ENCODE measurements at places on chromosomes 12 and 14.

GRCh38 chr14:37585101-37585511, 9.9 kb downstream of the FOXA1 start:
- no peak for DNase-seq

DNA sequence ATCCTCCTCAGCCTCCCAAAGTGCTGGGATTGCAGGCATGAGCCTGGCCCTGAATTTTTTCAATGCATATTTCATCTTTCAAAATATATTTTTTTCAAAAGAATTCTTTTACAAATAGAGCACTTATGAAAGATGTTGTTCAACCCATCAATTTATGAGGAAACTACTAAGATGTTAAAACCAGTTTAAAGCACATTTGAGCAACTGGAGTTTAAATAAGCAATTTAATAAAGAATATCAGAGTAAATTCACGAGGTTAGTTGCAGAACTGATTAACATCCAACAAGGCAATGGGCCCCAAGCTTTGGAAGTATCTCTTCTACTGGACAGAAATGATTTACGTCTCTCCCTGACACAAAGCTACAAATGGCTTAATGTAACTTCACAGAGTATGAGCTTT, 23.3 kb downstream of the GLT1D1 start:
- DNase-seq: no peak

GRCh38 chr12:123071857-123072256, 79.0 kb downstream of the PITPNM2 start:
- DNase-seq: no peak

DNA sequence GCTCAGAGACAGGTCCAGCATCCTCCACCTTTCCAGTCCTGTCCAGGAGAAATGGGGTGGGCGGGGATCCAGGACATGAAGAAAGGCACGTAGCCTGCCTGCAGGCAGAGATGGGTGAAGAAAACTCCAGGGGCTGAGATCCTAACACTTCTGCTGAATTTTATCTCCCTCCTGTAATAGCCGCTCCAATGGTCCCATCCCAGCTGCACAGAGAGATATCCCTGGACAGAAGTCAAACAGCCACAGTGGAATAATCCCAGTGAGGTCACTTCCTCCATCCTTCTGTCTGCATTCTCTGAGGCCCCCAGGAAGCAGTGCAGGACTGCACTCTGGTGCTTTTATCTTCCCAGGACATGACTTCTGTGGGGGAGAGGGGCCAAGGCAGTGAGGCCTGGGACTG, 26.3 kb downstream of the KRT18 start:
- no peak for DNase-seq

GRCh38 chr12:130437555-130438242, 100.0 kb downstream of the PIWIL1 start:
- DNase-seq: no peak

DNA sequence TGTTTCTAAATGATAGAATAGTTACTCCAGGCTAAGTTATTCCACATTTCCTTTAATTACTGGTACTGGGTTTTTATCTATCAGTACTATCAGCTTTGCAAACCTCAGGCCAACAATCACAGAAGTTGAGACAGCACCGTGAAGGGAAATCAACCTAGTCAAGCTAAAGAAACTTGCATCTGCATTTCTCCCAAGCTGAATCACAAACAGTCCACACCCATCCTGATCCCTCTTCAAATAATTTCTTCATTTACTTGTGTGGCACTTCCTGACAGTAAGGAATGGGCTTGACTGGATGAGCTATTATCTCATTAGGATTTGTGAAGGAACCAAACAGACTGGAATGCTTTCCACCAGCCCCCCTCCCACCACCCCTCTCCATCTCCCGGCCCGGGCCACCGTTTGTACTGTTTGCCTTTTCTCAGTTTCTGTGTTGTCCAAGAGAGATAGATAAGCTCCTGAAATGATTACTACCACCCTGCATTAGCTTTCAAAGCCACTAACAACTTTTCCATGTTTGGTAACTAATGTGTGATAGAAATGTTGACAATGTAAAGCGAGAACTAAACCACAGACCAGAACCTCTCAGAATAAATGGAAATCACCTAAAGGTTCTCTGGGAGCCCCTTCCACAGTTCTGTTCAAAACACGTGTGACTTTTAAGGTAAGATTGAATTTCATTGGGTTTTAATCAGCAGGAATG, 236.3 kb downstream of the SLC25A21 start:
- no peak for DNase-seq

- DNase-seq: peak; percentile 49
Measured at GRCh38 chr12:96501133-96501761, 11.9 kb downstream of the CFAP54 start.

GRCh38 chr12:101695706-101696105, 1.7 kb upstream of the CHPT1 start:
- no peak for DNase-seq

DNA sequence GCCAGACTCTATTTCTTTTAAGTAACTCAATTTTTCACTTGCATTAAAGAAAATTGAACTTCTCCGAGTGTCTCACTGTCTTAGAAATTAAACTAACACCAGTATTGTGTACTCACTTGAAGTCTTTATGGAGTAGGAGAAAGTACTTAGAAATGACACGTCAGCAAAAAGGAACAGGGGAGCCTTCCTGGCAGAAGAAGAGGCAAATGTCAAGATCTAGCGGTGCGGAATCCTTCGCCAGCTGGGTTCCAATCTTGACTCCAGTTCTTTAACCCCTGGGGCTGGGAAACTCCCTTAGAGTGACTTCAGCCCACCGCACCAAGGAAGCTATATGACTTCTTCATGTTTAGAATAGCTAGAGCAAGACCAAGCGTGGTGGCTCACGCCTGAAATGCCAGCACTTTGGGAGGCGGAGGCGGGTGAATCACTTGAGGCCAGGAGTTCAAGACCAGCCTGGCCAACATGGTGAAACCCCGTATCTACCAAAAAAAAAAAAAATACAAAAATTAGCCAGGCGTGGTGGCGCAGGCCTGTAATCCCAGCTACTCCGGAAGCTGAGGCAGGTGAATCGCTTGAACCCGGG, 34.4 kb downstream of the WBP11 start:
- DNase-seq: no peak

DNA sequence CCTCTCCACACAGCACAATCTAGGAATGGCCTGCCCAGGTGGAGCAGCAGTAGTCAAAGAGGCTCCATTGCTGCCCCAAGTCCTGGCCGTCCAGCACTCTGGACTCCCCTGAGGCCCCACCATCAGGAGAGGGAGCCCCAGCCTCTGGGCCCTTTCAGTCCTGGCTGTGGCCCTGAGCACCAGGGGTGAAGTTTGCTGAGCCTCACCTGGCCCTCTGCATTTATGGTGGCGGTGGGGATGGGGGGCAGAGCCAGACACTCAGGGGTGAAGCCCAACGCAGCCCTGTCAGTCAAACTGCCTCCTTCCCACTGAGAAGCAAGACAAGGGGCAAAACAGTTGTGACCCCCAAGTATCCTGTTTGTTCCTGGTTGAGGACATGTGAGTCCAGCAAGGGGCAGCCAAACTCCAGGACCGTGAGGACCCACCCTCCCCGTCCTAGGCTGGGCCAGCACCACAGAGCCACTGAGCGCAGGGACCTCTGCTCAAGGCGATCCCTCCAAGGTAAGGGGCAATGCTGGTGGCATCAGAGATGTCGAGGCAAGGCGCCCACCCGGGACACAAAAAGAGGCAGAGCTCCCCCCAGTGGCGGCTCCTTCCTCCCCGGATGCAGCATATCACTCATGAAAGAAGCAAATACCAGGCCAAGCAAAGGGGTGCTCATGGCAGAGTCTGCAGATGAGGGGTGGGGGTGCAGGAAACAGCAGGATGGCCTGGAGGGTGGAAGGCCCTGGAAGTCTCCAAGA, 4.8 kb upstream of the AMN start:
- DNase-seq: peak; percentile 17

DNA sequence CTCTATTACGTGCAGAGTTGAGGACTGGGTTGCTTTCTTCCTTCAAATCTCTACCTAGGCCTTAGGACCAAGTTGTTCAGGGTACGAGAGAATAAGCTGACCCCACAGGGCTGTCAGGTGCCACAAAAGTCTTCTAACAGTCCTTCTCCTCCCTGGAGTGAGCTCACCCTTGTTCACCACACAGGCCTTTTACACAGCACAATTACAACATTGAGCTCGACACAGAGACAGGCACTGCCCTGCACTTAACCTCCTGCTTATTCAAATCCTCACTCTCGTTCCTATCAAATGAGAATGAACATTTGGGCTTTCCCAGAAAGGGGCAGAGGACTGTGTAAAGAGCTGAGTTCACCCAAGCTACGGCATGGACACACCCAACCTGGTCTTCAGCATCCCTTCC, 2.4 kb downstream of the GALNT6 start:
- peak; percentile 39 for DNase-seq

- DNase-seq: no peak
Measured at GRCh38 chr12:56878010-56878339, 56.2 kb downstream of the SDR9C7 start.

GRCh38 chr12:69655616-69656340, 43.3 kb downstream of the BEST3 start:
- no peak for DNase-seq

- no peak for DNase-seq
Measured at GRCh38 chr12:105920161-105920684, 218.5 kb downstream of the NUAK1 start.

DNA sequence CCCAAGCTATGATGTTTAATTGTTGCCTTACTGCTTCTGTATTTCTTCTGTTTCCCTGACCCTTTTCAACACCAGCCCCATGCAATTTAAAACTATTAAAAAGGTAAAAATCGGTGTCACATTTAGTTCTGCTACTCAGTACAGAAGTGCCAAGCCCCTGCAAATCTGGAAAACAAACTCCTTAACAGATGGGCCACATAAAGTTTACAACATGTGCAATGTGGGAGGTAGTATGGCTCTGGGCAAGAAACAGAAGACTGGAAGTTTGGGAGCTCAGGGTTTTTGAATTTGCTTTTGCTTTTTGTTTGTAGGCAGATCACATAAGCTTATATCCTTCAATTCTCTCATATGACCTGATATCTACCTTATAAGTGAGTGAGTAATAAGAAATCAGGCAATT, 404.0 kb upstream of the ATP2B1 start:
- no peak for DNase-seq

DNA sequence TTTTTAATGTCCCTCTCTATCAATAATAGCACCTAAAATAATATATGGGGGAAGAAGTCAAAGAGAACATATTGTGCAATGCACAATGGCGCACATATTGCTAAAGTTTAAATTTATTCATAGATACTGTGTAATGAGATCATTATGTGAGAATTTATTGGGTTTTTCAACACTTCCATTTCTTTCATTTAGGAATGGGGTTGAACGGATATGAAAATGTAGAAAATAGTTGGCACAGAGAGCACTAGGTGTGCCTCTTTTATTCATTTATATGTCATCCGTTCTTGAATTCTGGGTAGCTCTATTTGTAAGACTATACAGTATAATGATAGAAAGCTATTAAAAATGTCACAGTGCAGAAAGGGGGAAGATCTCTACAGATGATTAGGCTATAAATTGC, 63.9 kb downstream of the ATG14 start:
- no peak for DNase-seq

GRCh38 chr12:49624921-49625577, 1.7 kb downstream of the PRPF40B start:
- DNase-seq: no peak

GRCh38 chr12:122227341-122227740, 1.5 kb upstream of the DIABLO start:
- DNase-seq: no peak

DNA sequence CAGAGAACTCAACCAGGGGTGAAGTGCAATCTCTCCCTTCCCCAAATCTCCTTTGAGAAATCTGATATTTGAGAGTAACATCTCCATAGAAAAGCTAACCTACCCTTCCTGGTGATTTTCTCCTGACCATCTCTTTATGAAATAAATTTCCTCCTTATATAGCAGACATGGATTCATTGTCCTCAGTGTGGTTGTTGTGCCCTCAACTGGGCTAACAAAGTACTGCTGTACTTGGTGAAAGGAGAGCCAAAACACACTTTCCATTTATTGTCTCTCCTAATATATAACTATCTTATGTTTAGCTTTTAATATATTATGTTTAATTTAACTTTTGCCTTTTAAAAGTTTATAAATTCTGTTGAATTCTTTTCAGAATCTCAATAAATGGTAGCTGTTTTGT, 65.1 kb upstream of the SLCO1B1 start:
- DNase-seq: no peak

GRCh38 chr12:67068761-67069450, 200.3 kb upstream of the CAND1 start:
- peak; percentile 10 for DNase-seq

DNA sequence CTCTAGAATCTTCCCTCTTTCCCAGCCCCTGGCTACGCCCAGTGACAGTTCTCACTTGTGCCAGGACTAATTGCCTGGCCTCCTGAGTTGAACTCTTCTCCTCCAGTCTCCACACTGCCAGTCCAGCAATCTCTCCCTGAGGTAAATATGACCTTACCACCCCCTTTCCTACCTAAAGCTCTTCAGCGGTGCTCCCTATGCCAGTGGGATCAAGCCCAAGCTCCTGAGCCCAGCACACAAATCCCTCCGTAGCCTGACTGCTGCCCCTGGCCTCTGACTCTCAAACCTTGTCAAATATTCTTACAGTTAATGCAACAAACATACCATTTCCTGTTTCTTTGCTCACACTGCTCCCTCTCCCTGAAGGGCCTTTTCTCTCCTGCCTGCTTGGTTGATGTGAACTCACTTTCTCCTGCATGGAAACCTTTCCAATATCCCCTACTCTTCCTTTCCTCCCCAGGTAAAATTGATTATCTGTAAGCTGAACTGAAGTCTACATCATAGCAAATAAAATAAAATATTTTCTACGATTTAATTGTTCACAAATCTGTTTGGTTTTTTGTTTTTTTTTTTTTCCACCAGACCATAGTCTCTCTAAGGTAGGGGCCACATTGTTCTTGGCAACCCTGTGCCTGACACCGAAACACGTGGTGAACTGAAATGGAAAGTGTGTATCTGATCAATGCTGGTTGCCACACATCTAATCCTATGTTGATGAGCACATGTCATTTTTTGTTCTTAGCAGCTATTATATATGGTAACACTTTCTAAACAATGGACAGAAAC, 147.5 kb downstream of the SLC38A6 start:
- no peak for DNase-seq

DNA sequence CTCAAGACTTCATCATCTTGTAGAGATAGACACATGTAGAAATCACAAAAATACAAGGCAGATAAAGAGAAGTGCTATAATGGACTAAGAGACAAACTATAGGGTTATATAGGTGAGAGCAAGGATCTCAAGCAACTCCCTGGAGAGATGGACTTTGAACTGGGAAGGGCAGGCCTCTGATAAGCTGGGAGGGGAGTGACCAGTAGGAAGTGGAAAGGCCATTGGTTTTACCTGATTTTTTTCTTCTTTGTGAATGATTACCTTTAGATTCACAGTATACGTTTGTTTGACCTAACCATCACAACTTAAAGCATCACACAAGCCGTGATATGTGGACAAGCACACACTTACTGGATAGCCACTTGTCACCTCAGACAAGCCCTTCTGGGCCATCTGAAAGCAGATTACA, 5.2 kb upstream of the TEP1 start:
- DNase-seq: no peak

DNA sequence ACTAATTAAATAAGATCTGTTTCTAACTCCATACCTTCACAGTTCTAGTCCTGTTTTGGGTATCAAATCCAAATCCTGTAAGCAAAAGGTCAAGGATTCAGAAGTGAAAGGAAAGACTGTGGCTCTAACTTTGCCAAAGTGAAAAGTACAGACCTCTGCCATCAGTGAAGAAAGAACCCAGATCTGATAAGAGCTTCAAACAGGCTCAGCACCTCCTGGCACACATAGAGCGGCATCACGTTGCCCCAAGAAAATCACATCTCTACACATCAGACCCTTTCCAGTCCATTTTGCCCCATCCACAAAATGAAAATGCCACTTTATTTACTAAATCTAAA, 23.2 kb downstream of the CLIP1 start:
- DNase-seq: no peak
